ENCODE measurements at places on chromosomes 6 and 20.

DNA sequence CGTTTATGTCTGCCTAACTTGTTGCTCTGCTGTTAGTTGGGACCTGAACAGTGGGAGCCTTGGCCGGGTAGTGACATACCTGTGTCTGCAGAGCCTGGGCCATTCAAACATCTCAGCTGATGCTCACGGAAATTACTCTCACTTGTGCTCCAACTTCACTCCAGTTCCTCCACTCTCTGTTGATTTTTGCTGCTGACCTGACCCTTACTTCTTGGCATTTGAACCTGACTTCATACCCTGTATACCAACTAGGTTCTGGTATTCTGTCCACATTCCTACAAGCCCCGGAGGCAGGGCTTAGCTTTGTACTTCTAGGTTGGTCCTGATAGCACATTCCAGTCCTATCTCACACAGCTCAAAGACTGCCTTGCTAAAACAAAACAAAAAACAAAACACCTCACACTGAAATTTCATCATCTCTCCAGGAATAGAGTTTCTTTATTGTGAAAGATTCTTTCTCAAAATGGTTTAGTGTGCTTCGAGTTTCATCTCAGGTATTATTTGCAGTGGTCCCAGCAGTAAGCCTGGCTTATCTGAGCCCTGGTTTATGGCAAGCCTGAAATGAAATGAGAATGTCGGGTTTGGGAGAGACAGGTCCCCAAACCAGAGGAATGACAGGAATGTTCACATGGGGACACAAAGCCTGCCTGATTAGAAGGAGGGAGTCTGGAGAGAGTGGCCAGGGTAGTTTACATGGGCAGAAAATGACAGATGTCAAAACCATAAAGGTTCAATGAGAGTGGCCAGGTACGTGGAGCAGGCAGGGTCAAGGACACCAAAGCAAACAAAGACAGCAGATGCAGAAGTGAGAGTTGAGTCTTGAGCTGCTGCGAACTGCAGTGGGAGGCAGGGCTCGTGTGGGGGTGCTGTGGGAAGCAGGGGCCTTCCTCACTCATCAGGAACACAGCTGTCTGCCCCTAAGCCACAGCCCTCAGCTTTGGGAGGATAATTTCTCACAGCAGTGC is 174.2 kb upstream of the HDAC2 start:
- no peak for DNase-seq

- no peak for DNase-seq
These were observed 22.2 kb downstream of the PREP start for GRCh38 chr6:105380634-105381033.

GRCh38 chr6:160102956-160103824 is 18.4 kb upstream of the SLC22A1 start:
- DNase-seq, result no peak

GRCh38 chr6:166562726-166563125 is 23.8 kb downstream of the RAMACL start:
- no peak for DNase-seq

DNA sequence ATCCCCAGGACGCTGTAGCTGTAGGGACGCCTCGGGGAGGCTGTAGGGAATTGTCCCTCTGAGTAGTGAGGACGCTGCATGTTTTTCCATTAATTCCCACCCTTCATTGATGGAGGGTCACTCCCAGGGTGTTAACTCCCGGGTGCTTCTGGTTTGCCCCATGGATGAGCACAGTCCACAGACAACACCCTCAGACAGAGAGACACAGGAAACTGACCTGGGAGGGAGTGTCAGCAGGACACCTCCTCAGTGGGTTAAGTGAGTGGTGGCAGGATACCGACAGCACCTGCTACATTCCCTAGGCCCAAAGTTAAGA is 53.5 kb downstream of the LINC00237 start:
- DNase-seq, result no peak

DNA sequence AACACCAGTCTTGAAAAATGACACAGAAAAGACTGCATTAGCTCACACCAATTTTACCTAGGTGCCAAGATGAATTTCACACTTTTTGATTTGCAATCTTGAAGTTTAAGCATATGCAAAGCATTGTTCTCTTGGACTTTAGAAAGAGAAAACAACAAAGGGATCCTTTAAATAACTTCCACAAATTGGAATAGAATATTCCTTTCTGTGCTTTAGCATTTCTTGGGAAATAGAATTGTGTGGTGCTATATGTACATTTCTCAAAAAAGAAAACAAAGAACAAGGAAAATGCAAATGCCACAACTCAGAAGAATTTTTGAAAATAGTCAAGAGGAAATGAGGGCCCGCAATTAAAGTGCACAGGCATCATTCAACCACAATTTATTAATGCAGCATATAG is 17.0 kb downstream of the HTR1B start:
- DNase-seq, result no peak

GRCh38 chr20:11008444-11009033 is 334.7 kb upstream of the JAG1 start:
- no peak for DNase-seq

DNA sequence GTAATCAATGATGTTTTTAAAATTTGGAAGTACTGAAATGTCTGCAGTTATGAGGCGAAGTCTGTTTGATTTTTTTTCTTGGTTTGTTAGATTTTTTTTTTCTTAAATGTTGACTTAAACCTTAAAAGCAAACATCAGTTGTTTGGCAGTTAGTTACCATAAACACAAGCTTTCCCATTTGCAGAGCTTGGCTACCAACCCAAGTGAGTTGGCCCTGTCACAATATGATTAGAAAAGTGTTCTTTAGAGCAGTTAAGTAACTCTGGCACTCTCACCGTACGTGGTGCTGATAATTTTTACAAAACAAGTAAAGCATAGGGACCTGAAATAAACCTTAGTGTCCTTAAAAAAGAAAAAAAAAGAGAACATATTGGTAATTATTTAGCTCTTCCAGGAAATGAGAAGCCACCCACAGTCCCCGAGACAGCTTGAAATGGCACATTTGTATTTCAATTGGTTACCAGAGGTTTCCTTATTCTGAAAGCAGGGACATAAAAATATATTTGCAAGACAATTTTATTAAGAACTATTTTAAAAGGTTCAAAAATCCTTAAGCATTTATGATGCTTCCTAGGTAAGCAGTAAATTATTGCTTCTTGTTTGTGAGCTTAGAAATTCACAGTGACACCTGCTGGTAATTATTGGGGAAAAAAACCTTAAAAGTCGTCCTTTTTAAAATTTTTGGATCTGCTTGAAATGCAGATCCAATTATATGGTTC is 3.9 kb downstream of the HEY2 start:
- DNase-seq, result no peak

DNA sequence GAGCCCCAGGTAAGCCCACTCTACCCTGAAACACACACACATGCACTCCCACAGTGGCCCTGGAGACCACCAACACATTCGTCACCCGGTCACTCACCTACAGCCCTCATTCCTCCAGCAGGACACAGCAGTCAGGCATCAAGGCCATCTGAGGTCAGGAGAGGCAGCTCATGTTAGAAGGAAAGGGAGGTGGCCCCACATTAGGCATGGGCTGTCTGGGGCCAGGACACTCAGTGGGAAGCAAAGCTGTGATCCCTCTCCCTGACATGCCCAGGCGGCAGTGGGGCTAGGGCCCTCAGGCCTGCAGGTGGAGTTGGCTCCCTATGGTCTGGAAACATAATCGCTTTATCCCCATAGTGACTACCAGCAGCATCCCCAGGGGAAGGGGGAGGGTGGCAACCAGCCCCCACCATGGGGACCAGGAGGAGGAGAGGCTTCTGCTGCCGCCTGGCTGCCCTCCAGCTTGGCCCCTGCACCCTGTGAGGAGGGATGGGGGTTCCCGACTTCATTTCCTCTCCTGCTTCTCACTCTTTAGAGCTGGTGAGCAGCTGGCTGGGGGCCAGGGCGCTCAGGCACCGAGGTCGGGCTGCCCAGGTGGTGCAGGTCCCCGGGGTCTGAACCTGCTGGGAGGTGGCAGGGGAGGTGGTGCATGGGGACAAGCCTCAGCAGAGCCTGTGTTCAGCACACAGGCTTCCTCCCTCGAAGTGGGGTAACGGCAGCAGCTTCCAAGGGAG is 76.6 kb upstream of the CST7 start:
- no peak for DNase-seq

DNA sequence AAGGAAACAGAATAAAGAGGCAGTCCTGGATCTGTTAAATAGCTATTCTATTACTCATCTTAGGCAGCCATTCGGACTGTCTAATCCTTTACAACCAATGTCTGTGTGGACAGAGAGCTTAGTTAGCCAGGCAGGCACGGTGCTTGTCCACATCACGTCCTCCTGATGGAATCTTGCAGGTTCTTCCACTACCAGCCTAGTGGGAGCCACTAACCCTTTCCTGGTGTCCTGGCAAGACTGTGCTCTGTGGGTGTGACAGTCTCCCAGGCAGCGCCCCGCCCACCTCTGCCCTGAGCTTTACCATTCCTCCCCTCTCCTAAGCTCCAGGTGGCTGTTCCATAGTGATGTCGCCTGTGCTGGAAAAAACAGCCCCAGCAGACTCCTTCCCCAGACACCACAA is 78.3 kb upstream of the CLDN20 start:
- DNase-seq, result no peak

DNA sequence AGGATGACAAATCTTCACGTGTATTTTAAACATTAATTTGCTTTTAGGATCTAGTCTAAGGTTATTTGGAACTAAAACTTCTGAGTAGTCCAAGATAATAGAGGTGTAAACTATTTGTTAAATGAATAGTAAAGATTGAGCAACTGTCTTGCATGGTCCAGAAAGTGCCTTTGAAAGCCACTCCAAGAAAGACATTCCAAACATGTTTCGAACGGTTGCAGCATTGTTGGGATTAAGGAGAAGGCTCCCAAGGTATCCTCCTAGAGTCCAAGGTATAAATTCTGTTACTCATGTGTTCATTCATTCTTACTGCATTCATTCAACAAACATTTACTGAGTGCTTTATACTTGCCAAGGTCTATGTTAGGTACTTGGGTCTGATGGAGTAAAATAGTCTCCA is 28.8 kb upstream of the MYLK2 start:
- no peak for DNase-seq

GRCh38 chr6:131736003-131736596 is 25.3 kb upstream of the CTAGE9 start:
- no peak for DNase-seq

DNA sequence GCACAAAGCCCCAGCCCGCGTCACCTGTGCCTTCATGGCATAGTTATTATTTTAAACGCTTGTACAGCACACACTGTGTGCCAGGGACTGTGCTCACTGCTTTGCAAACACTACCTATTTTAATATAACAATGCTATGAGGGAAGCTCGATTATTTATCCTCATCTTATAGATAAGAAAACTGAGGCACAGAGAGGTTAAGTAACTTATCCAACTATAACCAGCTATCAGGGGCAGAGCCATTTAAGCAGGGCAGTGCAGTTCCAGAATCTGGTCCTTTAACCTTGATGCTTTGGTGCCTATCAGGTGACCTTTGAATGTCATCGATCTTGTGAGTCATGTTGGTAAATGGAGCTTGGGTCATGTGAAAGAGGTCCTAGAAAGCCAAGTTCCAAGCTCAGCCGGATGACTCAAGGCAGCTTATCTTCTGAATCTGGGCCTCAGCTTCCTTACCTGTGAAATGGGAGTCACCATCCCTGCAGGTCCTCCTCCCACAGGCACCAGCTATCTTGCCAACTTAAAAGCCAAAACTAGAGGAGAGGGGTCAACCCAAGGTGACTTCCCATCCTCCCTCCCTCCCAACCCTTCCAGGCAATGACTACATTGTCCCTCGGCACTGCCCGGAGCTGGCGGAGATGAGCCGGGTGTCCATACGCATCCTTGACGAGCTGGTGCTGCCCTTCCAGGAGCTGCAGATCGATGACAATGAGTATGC is 56.4 kb upstream of the TTPAL start:
- DNase-seq, result no peak

DNA sequence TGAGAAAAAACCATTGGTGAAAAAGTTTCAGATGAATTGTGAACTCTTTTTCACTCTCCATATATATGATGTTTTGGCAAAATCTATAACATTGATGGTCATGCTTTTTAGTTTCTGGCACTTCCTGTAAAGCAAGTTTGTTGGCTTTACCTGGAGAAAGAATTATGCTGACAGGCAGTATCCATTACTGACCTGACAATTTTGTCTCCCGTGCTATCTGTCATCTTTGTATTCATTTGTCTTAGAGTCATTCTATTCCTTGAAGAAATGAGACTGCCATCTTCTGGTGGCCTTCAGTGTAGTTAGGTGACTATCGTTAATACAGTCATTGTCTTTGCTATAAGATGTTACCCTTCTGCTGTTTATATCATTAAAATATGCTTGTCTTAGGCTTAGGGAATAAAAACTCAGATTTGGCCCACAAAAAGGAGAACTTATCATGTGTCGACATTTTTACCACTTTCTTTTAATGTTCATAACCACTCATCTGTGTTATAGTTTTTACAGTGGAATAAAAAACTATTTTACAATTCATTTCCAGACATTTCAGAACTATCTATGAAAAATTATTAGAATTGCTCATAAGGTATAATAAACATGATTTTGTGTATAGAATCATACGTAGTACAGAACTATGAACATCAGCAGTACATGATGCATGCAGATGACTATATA is 707.0 kb downstream of the EPM2A start:
- DNase-seq, result no peak

DNA sequence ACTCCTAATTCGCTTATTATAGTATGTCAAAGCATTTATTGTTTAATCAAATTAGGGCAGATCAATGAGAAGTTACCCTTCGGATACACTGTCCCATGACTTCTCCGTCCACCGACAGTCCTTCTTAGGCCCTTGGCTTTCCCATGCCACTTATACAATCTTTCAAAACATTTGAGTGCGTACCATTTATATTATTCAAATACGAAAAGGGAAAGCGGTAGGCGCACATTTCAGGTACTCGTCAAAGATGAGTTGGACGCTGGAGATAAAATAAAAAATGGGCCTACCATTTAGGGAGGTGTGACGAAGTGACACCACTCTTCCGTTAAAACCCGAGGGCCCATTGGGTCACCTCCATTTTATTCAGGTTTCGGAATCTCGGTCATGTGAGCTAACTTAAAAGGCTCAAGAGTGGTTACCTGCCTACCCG is 542 bp upstream of the AFG1L start:
- DNase-seq, result no peak

DNA sequence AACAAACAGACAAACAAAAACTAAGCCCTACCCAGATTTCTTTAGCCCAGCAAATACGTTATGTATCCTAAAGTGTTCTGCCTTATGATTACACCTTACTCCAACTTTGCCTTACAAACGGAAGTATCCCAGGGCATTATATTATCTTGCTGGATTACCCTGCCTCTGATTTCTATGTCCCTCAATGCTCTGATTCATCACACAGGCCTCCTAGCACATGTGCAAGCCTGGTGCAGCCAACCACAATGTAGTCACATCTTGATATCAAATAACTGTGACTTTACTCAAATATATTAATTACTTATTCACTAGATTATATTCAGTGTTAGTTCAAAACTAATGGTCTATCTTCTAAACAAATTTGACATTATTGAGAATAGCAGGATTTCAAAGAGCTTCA is 598.6 kb downstream of the TBC1D32 start:
- DNase-seq, result no peak
